Activated effector memory CD4-positive, alpha-beta T cell treated with anti-CD3 and anti-CD28 coated beads, Interleukin-2, amount 50 U/mL, for 16 hours (primary cell): ENCODE measurements at places on chromosomes 5 and 9.

GRCh38 chr5:97726106-97726505, 543.1 kb upstream of the RIOK2 start:
- DNase-seq = no peak

GRCh38 chr5:95152535-95152934, 132.4 kb downstream of the MCTP1 start:
- DNase-seq = no peak

GRCh38 chr5:14226554-14226953, 83.4 kb downstream of the TRIO start:
- no peak for DNase-seq

GRCh38 chr9:12933957-12934356, 159.1 kb downstream of the LURAP1L start:
- DNase-seq = no peak

GRCh38 chr9:38529317-38529716, 91.1 kb downstream of the ANKRD18A start:
- DNase-seq = no peak

GRCh38 chr9:92808726-92809451, 44.3 kb upstream of the BICD2 start:
- DNase-seq = peak; percentile 80

GRCh38 chr9:74496819-74497747, at the start of gene RORB:
Gene RORB, plus strand, starts transcription at chr9:74497335. Its CDS starts 642 bp downstream, at chr9:74497977.
- peak; percentile 66 for DNase-seq

DNA sequence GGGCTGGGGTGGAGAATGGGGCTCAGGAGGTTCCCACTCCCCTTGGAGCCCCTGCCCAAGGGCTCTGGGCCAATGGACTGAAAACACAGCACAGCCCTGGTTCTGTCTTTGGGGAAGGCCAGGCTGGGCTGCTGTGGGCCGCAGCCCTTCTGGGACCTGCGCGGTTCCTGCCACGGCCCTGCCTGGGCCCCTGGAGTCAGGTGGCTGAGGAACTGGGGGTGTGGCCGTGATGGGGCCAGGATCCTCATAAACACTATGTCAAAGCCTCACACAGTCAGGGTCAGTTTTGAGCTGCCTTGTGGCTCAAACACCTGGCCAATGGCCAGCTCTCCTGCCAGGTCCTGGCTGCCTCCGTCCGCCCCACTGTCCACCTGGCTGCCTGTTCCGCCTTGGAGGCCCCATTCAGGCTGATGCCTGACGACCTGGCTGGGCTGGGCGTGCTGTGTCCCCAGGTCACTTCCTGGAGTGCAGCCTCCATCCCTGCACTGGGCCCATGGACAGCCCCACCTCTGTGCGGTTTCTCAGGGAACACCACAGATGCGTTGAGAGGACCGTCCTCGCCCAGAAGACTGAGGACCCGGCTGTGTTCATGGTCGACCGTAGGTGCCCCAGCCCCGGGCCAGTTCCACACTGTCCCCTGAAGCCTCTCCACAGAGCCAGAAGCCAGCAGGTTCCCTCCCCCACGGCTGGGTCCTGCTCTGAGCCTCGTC, 27.5 kb downstream of the PAEP start:
- no peak for DNase-seq

DNA sequence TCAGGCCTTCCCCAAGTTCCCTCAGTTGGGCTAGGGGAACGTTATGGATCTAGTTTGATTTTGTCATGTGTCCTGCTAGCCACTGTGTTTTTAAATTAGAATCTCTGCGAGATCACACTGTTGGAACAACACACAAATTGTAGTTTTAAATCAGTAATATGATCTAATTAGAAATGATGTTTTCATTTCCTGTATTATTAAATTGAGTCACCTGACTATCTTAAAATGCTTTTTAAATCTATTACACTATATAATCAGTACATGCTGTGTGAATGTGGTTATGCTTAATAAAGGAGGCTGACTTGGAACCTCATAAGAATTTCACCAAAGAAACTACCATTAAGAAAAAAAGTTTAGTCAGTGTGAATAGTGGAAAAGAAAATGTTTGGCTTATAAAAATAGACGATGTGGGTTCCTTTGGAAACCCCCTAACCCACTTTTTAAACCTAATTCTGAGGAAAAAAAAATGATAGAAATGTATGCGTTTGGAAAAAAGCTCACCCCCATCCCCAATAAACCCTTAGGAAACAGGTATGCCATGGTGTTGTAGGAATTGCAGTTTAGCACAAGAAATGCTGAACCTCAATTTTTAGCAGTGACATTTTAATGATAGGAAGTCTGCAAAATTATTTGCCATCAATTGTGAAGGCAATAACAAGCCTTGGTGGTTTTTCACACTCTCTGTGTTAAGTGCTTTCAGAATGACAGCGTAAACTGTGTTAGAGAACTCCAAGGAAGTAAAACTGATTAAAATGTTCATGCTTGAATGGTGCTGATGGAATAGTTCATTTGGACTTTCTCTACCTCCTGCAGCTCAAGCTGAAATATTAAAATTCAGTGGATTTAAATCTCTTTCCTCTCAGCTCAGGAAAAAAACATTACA, 59.0 kb downstream of the TLE4 start:
- no peak for DNase-seq

- no peak for DNase-seq
Measured at GRCh38 chr5:14737291-14737690, 72.8 kb downstream of the OTULIN start.
